ENCODE measurements at places on chromosomes 12 and 14.
A peak's percentile ranks its signal among the peaks of the same experiment; 100 is the strongest.

DNA sequence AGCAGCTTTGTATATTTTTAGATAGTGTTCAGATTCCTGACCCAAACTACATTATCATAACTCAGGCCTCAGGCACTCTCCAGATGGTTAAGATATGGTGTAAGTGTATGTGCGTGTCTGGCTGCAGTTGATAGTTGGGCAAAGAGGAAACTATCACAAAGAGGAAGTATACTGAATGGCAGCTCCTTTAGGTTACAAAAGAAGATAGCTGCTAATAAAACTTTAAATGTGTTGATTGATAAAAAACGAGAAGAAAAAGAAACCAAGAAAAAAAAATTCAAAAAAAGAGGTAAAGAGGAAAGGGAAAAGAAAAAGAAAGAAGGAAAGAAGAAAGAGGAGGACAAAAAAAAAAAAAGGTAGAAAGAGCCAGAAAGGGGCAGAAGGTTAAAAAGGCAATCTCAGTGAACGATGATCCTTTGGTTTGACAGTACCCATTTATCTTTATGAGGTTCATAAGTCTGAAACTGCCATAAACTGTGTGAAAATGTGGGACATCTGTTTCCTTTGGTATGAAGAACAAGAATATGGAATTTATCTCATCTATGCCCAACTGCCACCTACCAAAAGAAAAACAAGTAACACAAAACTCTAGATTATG is 42.2 kb downstream of the TAOK3 start:
- DNase-seq: no peak

- no peak for DNase-seq
Measured at GRCh38 chr14:20247646-20248246, 8.7 kb downstream of the OR11H4 start.

DNA sequence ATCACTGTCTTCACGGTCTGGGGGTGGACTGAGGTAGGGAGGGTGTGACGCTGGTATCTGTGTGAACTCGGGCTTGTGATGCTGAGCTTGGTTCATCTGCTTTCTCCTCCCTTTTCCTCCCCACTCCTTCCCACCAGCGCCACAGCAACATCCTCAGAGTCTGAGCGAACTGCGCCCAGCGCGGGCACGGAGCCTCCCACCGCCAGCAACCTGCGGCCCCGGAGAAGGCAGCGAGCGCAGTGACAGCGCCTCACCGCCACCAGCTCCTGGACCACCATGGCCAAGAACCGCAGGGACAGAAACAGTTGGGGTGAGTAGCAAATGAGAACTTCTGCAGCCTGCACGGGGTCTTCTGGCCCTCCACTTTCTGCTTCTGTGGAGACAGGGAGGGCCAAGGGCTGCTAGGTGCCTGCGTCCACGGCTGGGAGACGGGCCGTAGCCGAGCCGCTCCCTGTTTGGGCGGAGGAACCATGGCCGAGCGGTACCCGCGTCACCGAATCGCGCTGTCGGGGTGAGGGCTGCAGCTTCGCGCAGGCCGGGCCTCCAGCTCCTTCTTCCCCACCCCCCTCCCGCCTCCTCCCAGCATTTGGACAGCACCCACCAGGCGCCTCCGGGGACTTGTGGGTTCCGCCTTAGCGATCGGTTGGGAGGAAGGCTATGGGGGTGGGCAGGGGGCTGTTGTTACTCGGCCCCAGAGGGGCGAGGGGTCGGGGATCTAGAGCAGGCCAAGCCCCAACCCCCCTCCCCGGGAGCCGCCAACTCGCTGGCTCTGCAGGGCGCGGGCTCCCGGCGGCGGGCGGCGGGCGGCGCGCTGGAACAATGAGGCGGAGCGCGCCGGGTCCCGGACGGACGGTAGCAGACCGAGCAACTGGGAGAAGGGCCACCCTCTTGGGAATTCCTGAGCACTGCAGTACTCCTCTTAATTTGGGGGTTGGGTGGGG is at the start of gene ATL1:
ATL1 (plus strand) TSS at position 156 of the 941 bp plus-strand sequence; CDS start at position 277, 121 bp downstream.
- DNase-seq: peak; percentile 62

- no peak for DNase-seq
Measured at GRCh38 chr14:75425446-75425845, 2.4 kb upstream of the JDP2 start.

DNA sequence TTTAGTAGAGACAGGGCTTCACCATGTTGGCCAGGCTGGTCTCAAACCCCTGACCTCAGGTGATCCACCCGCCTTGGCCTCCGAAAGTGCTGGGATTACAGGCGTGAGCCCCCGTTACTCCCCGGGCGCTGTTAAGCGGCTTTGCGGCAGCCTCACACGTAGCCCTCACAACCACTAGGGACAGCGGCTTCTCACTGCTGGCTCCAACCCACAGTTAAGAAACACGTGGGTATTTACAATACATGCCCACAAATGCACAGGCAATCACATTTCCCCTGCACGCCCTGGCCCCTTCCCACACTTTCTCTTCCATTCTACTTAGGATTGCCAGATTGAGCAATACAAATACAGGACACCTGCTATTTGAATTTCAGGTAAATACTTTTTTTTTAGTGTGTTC is 37.0 kb upstream of the EIF5 start:
- DNase-seq: no peak

- no peak for DNase-seq
Measured at GRCh38 chr12:113381220-113381619, 22.5 kb downstream of the SDS start.

DNA sequence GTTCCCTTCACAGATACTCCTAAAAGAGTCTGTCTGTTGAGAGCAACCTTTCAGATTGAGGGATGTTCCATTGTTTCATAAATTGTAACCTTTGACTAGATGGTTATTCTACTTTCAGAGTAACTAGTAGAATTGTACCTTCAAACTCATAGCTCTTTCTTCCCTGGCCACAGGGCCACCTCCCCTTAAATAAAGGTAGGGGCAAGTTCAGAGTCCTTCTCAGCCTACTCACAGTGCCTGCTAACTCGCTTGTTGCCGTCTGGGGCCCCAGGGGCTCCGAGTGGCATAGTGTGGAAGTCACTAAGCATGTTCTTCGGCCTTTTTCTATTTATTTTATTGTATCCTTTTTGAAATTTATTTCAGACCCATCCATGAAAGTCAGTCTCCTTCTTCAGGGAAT is 250.4 kb downstream of the ALX1 start:
- no peak for DNase-seq

DNA sequence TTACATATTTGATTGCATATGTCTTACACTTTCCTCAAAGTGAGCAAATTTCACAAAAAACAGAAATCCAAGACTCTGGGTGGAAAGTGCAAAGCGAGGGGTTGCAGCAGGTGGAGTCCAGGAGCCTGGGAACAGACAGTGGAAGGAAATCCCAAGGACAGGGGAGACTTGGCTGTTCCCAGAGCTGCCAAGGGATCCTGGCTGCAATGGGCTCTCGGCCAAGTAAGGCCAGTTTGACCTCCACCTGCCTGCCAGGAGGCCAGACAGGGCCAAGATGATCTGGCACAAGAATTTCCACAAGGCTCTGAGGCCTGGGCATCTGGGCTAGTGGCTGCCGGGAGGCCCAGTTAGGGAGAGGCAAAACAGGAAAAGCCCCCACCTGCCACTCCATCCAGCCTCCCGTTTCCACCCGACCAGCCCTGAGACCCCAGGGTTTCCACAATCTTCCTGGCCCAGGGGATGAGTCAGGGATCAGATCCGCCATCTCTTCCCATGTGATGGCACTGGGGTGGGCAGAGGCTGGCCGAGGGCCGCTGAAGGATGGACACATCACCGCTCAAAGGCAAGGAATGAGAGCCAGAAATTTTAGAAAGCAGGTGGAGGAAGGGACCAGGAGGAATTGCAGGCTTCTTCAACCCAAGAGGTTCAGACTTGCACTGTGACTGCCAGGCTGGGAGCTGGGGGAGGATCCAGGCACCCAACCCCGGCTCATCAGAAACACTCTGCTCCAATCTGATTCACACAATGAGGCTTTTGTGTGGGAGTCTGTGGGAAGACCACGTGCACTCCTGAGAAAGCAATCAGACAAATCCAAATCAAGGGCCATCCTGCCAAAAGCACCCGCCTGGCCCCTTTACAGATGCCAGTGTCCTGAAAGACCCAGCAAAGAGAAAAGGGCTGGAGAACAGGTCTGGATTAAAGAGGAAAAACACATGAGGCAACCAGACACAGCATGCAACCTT is 16.3 kb downstream of the SCARB1 start:
- DNase-seq: peak; percentile 23

DNA sequence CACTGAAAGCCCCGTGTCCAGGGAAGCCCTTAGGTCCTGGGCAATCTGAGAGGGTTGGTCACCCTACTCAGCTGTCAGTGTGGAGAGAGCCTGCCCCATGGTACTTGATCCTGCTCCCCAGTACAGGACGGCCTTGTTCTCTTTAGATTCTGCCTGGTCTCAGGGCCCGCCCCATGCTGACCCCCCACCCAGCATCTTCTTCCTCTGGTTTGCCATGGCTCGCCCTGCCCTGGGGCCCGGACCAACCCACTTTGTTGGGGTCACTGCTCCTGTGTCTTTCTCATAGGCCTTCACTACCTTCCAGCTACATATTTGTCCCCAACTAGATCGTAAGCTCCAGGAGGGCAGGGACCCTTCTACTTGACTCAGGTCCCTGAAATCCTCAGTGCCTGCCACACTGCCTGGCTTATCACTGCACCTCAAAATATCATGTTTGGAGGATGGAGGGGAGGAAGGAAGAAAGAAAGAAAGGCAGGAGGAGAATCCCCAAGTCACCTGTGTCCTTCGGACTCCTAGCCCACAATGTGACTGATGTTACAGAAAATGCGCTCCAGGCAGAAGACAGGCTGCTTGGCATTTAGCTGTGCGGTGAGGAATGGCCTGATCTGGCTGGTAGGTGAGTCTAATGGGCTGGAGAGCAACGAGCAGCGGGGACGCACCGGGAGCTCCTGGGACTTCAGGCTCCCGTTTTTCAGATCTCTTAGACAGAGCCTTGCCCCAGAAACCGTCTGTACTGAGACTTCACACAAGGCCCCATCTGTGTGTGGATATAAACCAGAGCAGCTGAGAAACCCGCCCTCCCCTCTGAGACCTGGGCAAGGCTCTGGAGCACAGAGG is 66.1 kb downstream of the C14orf132 start:
- DNase-seq: no peak

GRCh38 chr12:116693286-116694227 is 44.3 kb downstream of the SPRING1 start:
- DNase-seq: no peak

- peak; percentile 94 for DNase-seq
Measured at GRCh38 chr14:68939893-68940613, 39.0 kb downstream of the ACTN1 start.

DNA sequence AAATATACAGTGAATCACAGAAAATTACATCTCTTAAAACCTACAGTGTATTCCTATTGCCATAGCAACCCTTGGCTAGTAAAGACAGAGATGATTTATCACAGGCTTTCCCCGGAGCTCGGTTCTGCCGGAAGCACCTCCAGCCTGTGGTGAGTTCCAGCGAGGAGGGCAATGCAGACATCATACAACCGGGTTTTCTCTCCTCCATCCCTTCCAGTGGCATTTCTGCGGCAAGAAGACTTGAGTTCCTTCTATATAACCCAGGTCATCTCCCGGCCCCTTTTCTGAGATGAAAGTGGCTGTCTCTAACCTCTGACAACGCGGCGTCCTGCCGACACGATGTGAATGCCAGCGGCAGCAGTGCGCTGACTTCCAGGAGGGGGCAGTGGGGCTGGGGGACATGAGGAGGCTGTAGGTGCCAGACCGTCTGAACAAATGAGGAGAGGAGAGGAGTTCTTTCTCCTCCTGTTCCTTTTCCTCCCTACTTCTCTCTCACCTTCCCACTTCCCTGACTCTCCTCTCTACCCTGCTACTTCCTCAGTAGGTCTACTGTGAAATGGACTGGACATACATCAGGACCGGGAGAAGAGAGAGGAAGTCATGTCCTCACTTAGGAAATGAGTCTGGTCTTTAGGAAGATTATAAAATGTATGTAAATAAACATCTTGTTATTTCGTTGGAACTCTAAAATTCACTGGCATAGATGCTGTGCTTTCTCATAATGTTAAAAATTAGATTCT is 68.6 kb upstream of the MAX start:
- no peak for DNase-seq

GRCh38 chr12:107109726-107110719 is 16.7 kb upstream of the CRY1 start:
- no peak for DNase-seq

GRCh38 chr12:112705037-112705632 is 86.4 kb upstream of the RPH3A start:
- DNase-seq: no peak

GRCh38 chr12:75977590-75977951 is 54.0 kb downstream of the PHLDA1 start:
- DNase-seq: no peak

DNA sequence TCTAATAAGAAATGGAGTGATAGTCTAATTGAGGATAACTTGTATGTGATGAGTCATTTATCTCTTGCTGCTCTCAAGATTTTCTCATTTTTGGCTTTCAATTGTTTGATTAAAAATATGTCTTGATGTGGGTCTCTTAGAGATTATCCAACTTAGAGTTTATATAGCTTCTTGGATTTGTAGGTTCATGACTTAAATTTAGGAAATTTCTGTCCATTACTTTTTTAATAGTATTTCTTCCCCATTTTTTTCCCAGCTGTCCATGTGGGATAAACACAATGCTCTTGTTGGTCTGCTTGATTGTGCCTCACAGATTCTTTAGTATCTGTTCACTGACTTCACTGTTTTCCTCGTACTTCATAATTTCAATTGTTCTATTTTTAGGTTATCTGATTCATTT is 7.5 kb downstream of the OR6C65 start:
- DNase-seq: no peak

DNA sequence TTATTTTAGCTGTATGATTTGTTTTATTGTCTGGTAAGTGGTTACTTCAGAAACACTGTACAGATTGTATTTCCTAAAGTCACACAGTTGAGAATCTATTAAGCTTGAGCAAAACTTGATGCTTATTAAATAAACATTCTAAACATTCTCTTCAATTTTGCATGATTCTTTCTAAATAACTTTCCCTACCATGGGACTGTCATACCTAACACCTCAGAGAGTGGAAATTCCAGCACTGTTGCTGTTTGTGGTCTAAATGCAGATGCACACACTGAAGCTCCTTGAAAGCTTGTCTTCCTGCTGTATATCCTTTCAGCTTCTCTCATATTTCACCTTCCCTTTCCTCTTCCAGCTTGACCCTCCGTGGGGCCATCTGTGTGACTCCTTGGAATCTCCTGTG is 392.0 kb downstream of the LRIG3 start:
- DNase-seq: no peak

DNA sequence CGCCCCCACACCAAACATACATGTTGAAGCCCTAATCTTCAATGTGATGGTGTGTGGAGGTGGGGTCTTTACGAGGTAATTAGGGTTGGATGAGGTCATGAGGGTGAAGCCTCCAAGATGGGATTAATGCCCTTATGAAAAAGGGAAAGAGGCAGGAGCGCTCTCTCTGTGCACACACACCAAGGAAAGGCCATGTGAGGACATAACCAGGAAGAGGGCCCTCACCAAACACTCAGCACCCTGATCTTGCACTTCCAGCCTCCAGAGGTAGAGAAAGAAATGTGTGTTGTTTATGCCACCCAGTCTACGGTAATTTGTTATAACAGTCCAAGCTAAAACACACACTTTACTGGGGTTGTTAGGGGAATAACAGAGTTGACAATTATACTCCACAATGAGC is 14.6 kb upstream of the PITPNM2 start:
- no peak for DNase-seq

- DNase-seq: no peak
Measured at GRCh38 chr12:47317175-47317915, 237.6 kb upstream of the AMIGO2 start.

GRCh38 chr14:100645196-100645981 is 58.2 kb upstream of the BEGAIN start:
- DNase-seq: peak; percentile 68

Data from MG63 (cell line).